ENCODE measurements at places on chromosomes 6 and 20.

- no peak for DNase-seq
These were observed 1684.7 kb downstream of the HACE1 start for GRCh38 chr6:103175056-103175455.

DNA sequence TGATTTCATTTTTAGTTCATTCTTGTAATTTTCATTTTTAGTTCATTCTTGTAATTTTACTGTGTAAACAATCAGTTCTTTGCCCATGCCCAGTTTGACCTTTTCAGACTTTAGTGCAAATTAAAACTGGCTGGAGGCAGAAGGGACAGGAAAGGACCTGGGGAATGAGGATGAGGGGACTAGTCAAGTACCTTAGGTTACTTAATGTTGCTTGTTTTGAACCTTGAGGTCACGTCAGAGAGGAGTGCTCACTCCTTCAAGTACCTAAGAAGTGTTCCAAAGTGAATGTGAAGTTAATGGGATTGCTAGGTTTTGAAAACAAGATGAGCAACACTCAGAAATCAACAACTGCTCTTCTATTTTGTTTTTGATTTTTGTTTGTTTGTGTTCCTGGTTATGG is 82.5 kb downstream of the FOXO3 start:
- DNase-seq: no peak

DNA sequence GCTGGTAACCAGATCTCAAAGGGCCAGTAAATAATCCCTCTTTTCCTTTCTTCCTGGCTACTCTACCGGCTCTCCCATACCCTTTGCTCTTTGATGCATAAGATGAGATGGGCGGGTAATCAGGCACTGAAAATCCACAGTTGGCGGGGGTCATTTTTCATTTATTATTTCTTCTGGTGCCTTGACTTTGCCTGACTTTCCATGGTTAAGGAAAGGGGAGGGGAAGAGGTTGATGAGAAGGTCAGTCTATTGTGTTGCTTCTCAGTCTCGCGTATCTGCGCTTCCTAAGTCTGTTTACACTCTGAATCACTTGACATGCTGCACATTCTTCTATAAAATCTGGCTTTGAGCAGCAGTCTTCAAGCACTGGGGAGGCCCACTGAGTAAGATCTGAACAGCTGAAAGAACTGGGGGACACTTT is 121.1 kb upstream of the HDGFL1 start:
- peak; percentile 25 for DNase-seq

DNA sequence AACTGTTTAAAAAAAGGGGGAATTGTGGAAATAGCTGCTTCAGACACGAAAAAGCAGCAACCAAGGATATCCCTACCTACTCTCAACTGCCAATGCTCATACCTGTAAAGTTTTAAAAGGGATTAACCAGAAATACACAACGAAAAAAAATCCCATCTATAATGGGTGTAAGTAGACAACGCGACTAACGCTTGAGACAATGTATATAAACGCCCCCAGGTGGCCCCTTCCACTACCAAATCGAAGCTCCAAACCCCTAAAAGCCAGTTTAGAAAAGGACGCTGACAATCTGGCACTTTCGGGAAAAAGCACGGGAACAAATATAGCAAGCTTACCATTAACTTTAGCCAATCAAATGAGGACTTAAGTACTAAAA is 94.5 kb upstream of the BTN3A2 start:
- DNase-seq: no peak

- no peak for DNase-seq
These were observed 30.9 kb upstream of the RPP40 start for GRCh38 chr6:5034736-5035135.

DNA sequence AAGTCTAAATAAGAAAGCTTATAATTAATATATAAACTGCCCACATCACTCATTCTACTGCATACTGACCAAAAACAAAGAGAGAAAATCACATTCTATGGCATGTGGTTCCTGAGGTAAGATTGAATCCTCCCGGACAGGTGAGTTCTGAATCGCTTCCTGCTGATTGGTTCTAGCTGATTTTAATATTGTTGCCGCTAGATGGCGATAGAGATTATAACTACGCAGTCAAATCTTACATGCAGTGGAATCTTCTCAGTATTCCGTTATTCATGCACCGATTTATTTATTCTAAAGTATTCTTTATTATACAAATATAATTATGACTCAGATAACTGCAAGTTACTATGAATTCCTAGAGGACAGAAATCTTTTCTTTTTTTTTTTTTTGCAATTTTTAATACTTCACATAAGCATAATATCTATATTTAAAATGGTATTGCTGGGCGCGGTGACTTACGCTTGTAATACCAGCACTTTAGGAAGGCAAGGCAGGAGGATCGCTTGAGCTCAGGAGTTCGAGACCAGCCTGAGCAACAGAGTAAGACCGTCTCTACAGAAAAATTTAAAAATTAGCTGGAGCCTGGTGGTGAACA is 24.2 kb upstream of the TMX4 start:
- peak; percentile 59 for DNase-seq

DNA sequence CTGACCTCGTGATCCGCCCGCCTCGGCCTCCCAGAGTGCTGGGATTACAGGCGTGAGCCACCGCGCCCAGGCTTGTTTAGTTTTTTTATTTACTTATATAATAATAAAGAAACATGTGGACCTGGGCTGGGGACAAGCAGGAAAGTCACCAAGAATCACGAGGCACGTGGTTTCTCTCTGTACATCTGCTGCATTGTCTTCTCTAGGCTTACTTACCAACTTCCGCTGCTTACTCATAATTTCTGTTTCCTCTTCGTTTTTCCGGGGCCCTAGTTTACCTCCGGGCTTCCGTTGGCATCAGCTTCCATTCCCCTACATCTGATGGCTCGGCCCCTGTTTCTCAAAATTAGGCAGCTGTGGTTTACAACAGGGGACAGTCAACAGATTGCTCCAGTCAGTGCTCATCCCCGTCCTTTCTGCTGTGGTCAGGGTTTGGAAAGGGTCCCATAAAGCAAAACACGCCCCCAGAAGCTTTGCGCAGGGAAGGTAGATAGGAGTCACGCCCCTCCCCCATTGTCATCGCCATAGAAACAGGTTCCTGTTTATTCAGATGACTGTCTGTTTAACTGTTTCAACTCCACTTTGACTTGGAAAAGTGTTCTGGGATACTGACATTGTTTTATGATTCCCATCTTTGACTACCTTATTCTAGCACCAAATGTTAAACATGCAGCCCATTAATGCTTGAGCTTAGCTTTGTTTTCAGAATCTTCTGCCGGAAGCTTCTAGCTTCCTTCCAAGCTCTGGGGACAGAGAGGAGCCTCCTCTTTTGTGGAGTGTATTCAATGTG is 31.9 kb upstream of the TXLNB start:
- no peak for DNase-seq

GRCh38 chr6:82381278-82381677 is 17.7 kb downstream of the TPBG start:
- no peak for DNase-seq

DNA sequence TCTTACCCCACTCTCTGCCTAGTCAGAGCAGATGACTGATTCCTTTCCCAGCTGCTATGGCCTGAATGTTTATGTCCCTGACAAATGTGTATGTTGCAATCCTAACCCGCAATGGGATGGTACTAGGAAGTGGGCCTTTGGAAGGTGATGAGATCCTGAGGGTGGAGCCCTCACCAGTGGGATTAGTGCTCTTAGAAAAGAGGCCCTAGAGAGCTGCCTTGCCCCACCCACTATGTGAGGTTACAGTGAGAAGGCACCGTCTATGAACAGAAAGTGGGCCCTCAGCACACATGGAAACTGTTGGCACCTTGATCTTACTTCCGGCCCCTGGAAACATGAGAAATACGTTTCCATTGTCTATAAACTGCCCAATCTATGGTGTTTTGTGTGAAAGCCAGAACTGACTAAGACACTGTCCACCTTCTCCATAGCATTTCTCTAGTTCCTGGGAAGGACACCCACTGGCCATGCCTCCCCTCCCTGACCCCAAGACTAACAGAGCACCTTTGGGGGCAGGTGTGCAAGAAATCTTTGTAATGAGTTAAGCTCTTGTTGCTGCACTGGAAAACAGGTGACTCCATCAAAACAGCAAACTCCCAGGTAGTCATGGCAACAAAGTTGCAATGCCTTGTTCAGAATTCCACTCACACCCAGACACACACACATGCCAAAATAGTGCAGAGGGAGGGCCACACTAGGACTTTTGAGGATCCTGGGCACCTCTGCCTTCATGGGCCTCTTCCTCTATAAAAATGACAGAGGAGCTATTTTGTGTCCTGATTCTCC is 16.2 kb downstream of the GABRR2 start:
- no peak for DNase-seq

DNA sequence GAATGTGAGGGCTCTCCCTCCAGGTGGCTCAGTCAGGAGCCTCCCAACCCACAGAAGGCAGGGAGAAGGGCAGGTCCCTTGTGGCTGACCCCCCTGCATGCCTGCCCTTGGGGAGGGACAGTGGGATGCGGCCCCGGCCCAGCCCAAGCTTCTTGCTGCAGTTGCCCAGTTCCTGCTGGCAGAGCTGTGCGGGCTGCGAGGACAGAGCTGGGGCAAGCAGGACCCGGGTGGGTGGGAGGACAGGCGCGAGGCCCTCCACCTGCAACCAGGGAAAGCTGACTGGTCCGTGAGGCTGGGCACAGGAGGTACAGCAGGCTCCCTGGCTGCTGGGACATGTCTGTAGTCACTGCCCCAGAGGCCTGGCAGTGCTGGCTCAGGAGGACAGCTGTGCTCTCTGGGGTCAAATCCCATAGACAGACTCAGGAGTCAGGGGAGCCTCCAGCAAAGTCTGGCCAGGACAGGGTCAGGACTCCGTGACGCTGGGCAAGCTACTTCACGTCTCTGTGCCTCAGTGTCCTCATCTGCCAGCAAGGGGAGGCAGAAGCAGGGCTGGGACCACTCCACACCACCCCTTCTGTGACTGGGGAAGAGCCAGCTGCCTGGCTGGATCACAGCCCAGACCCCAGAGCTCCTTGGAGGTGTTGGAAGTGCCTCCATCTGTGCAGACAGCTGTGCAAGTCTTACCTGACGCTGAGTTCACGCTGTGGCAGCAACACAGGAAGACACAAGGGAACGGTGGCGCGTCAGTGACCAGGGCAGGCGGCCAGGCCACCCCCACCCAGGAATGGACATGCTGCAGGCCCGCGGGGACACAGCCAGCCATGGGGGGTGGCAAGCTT is 13.0 kb downstream of the UCKL1 start:
- peak; percentile 94 for DNase-seq

- DNase-seq: no peak
These were observed 137.7 kb upstream of the HEY2 start for GRCh38 chr6:125611573-125612344.

DNA sequence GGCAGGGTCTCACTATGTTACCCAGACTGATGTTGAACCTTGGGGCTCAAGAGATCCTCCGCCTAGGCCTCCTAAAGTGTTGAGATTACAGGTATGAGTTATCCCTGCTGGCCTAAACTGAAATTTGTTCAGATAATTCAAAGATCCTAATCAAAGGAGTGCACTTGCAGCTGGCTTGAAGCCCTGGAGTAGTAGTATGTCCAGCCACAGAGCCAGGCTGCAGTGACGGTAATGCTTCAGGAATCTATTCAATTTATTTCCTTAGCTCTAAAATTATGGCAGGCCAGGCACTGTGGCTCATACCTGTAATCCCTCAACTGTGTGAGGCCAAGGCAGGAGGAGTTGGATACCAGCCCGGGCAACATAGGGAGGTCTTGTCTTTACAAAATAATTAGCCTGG is 1.4 kb upstream of the DDX43 start:
- DNase-seq: no peak

- peak; percentile 36 for DNase-seq
These were observed 343.8 kb downstream of the SYNE1 start for GRCh38 chr6:152293404-152293803.

DNA sequence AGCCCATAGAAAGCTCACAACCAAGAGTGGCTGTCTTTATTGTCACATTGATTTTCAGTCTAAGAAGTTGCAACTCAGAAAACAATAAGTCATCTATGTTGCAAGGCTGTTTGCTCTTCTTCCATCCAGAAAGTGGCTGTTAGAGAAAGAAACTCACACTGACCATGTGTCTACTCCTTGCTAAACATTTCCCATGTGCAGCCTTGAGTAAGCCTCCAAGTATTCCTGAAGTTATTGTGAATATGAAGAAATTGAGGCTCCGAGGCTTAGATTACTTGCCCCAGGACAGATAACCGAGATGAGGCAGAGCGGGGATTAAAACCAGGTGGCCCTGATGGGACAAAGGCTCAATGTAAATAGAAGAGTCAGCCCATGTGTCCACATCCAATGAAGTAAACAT is 105.0 kb downstream of the SPTLC3 start:
- DNase-seq: no peak

DNA sequence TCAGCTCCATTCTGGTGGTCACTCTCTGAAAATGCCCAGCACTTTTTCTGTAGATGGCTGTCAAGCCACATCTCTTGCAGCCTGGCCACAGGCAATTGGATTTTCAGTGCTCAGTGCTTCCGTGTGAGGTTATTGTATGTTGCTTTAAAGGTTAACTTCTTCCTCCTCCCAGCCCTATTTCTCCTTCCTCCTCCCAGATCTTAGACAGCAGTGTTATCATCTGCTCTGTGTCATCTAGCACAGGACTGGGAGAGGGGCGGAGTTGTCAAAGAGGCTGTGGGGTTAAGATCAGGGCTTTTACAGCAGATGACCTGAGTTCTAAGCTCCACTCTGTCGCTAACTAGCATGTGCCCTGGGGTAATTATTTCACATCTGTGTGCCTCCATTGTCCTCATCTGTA is 129.0 kb downstream of the PHACTR3 start:
- no peak for DNase-seq

DNA sequence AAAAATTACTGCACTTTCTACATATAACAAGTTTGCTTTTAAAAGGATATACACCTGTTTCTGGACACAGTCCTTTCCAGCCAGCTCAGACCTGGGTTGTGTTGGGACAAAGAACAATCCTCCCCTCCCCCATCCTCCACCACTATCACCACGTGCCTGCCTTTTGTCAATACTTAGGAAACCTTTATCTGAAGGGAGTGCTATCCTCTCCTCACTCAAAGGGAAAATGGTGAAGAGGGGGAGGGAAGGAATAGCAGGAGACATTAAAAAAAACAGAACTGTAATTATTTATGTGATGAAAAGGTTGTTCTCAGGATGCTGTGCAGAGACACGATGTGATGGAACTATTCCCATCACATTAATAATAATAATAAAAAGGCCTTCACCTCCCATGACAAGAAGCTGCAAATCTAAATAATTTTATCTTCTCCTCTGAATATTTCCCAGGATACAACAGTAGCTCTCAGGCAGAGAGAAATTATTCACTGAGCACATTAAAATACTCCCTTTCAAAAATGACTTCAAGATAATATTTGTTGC is 105.5 kb downstream of the NRSN1 start:
- no peak for DNase-seq

GRCh38 chr6:71444222-71444621 is 155.6 kb downstream of the OGFRL1 start:
- DNase-seq: no peak

DNA sequence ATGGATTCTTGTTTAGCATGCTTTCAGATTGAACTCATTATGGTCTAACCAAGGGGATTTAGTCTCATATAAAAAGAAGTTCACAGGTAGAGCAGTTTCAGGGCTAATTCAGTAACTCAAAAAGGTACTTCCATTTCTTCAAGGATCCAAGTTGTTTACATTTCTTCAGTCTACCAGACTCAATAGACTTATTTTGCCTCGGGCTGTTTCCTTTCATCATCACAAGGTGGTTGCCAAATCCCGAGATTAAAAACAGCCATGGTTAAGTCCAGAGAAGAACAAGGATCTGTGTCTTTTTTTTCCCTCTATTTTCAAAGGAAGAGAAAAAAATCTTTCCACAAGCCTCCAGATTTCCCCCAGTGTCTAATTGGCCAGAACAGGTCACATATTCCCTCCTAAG is 69.8 kb upstream of the SNX9 start:
- DNase-seq: no peak
